ENCODE measurements at places on chromosomes 7 and 10.

- no peak for DNase-seq
These were observed 29.7 kb downstream of the AKR1C3 start for GRCh38 chr10:5123886-5124285.

- no peak for DNase-seq
These were observed 39.7 kb upstream of the TNKS2 start for GRCh38 chr10:91758303-91759146.

DNA sequence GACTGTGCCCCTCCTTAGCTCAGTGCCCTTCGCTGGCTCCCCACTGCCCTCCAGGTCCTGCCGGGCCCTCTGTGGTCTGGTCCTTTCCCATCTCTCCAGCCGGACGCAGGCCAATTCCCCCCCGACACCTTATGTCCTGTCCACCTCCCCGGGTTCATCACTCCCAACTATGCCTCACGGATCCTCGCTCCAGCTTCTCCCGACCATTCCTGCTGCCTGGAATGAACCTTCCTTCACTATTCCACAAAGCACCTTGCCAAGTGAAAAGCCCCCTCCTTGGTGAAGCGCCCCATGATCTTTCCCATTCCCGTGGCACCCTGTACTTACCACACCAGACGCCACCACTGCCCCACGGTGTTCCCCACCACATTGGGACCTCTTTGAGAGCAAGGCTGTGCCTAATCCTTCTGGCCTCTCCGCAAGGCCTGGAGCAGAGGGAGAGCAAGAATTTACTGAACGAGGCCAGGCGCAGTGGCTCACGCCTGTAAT lies 47.2 kb downstream of the TMEM270 start:
- no peak for DNase-seq

DNA sequence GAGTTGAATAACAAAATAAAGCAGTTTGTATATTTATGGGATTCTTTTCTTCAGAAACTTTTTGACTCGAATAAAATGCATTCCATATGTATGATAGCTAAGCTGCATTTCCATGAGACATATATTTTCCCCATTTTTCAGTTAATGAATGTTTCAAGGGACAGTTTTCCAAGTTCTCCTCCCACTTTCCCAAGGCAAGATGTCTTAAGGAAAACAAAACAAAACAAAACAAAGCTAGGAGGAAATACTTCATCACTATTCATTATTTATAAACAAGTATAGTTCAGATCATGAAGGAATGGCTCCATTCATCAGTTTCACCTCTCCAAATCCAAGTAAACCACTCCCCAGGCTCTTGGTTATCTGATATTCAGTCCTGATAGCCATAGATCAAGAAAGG lies 261.0 kb downstream of the WDR11 start:
- no peak for DNase-seq

DNA sequence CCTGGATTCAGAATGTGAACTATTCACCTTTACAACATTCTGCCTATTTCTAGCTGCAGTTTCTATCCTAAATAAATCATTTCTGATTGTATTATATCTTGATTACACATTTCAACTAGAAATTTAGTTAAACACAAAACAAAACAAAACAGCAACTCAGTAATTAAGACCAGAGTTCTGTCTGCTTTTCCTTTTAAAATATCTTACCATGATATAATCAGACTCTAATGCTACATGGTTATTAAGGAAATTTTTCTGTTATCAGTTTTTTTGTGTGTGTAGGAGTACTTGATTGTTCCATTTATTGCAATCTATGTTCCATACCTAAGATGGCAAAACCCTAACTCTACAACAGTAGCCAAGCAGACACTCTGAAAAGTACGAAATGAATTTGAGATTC lies 663.3 kb downstream of the NRG3 start:
- no peak for DNase-seq

DNA sequence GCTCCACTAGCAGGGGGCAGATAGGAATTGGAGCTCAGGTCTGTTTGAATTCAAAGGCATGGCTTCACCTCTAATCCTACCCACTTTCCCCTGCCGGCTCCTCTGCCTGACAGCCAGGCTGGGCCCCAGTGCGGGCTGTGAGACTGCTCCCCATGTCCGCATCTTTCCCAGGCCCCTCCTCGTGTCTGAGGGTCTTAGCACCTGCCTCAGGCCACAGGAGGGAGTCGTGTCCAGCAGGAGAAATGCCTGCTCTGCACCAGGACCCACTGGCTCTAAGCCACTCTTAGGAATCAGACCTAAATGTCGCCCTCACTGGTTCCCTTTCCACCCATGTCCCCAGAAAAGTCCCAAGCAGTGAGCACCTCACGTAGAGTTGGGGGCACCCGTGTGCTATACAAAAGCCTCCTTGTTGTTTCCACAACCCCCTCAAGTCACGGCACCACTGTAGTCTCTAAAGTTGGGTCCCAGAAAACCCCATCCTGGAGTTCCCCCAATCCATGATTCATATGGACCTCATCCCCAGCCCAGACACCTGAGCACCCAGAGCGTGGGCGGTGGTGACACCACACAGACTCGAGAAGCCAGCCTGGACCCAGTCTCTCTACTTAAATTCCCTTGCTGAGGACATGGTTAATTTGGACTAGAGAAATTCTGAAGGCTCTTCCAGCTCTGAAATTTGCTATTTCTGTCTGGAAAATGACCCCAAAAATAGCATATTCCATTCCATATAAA lies 466.4 kb upstream of the ZMIZ1 start:
- DNase-seq: no peak

DNA sequence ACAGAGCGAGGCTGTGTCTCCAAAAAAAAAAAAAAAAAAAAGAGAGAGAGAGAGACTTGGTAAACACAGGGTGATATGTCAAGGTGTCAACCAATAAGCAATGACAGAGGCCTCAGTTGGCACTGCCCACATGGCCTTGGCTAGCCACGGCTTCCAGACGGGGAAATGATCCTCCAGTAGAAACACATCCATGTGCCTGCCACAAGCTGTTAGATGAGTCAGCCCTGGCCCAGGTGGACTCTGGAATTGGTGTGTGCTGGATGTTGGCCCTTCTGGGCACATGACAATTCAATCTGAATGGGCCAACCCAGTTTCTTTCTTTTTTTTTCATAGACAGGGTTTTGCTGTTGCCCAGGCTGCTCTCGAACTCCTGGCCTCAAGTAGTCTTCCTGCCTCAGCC lies 13.7 kb downstream of the RFC2 start:
- DNase-seq: no peak

- DNase-seq: no peak
These were observed 40.3 kb downstream of the SLC25A28 start for GRCh38 chr10:99579971-99580370.

GRCh38 chr7:70720191-70720873 lies 411.6 kb upstream of the GALNT17 start:
- no peak for DNase-seq

DNA sequence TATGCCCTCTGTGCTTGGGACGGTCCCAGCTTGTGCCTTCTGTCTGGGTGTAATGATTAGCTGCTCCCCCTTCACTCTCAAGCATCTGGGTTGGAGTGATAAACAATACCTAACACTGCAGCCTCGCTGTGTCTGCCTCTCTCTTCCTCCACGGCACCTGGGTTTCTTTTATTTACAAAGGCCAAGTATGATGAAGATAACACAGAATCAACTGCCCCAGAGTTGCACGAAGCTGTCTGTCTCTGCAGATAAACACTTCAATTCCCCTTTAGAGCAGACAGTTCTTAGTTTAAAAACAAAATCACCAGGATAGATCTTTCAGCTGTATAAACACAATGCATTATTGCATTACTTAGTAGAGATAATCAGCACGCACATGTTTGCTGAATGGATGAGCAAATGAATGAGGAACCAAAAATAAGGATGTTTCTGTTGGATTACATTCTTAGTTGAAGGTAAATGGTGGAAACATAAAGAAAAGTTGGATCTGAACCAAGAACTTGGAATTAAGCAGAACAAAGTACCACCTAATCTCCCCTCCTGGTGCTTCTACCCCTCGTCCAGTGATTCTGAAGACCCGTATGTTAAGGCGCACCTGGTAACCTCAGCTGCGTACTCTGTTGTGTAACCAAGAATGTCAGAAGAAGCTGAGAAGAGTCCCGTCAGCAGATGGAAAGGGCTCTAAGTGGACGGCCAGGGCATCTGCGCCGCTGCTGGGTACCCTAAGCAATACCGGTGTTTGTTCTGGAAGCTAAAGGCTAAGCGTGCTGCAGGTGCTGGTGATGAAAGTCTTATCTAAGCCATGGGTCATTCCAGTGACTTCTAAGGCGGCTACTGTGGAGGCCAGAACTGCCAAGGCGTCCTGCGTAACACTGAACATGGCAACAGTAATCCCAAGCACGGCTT lies 26.6 kb downstream of the INSIG1 start:
- no peak for DNase-seq

- DNase-seq: no peak
These were observed 818 bp downstream of the DLD start for GRCh38 chr7:107891636-107892366.

- DNase-seq: peak; percentile 25
These were observed 18.8 kb downstream of the NOBOX start for GRCh38 chr7:144384555-144385245.

DNA sequence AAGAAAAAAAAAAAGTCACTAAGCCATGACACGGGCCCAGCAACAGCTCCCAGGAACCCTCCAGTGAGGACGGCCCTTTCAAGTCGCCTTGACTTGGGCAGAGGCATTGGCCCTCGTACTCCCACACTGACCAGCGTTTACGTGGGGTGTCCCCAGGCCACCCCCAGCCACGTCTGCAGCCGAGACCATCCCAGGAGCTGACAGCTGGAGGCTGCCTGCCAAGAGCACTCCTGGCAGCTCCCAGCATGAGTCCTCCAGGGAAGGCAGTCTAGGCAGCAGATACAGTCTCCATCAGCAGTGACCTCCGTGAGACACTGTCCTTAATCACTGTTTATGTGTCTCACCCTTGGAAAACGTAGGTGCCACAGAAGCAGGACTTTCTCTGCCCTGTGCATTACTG lies 86.5 kb downstream of the PROSER2 start:
- no peak for DNase-seq

DNA sequence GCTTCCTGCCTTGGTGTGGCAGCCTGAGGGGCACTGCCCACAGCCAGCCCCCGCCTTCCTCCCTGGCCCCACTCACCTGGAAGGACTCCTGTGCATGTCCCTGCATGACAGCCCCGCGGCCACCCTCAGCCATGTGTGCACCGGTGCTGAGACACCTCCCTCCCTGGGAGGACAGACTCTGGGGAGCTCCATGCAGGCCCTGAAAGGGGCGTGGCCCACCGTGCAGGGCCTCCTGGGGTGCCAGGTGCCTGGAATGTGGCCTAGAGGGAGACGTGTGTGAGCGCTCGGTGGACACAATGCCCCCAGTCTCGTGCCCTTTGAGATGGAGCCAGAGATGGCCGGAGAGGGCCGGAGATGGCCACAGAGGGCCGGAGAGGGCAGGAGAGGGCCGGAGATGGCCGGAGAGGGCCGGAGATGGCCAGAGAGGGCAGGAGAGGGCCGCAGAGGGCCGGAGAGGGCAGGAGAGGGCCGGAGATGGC lies 59.1 kb upstream of the PPP2R2D start:
- DNase-seq: no peak

DNA sequence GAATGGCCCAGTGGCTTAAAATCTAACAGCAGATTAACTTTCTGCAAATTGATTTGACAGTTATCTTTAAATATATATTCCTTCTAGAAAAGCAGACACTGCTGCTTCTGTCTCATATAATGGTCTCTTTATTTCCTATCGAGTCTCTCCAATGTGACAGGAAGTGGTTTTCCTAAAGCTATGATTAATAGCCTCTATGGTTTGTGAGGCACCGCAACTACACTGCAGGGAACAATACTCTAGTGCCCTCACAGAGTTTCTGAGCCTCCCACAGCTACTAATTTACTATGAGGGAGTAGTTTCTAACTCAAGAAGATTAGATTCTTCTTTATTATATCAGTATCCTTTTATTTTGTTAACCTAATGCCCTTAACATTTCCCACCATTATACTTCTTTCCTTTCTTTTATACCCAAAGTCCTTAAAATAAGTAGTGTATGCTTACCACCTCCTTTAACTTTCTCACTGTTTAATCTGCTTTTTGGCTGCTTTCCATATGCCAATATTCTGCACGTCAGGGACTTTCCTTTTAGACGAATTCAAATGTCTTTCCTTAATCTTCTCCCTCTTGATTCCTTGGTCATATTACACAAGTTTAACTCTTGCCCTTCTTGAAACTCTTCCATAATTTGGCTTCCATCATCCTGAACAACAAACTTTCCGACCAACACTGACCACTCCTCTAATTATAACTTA lies 23.8 kb upstream of the AHR start:
- DNase-seq: no peak

All from activated naive CD4-positive, alpha-beta T cell treated with anti-CD3 and anti-CD28 coated beads, Interleukin-2, amount 50 U/mL, for 16 hours (primary cell).